ENCODE measurements at places on chromosomes 3 and 15. TPM values are rescaled to one million over a fixed set of nuclear protein-coding genes. Genes with fewer than 3 reads are reported as not detected.

UBAP1L gene
- 4.8 TPM for total RNA-seq

GRCh38 chr15:59260090-59260489 lies 53.4 kb downstream of the LDHAL6B start:
- peaks cover 12% of the 10 kb centered on the region for H3K36me3 ChIP-seq
- no peaks in the 10 kb centered on the region for H3K4me1 ChIP-seq
- no peak overlapping the region for H3K4me3 ChIP-seq
- H3K27me3 ChIP-seq: no peaks in the 10 kb centered on the region

ASB14 gene
- total RNA-seq: not detected

DNA sequence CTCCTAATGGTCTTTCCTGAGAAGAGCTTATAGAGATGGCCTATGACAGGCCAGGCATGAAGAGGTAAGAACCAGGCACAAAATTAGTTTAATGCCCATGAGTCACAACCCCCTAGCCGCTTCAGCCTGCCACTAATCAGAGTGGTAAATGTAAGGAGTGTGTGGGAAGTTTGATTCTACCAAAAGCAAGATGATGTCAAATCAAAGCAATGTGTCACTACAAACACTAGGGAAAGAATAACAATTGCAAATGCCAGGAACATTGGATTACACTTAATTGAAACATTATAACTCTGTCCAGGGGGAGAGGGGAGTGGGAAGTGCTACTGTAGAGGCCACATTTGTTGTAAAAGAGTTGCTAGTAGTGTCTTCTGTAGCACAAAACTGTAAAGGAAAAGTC lies 596.6 kb upstream of the AGTR1 start:
- H3K27ac ChIP-seq: no peak overlapping the region
- no peaks in the 10 kb centered on the region for H3K27me3 ChIP-seq
- no peak overlapping the region for H3K4me3 ChIP-seq
- H3K4me1 ChIP-seq: no peaks in the 10 kb centered on the region

DNA sequence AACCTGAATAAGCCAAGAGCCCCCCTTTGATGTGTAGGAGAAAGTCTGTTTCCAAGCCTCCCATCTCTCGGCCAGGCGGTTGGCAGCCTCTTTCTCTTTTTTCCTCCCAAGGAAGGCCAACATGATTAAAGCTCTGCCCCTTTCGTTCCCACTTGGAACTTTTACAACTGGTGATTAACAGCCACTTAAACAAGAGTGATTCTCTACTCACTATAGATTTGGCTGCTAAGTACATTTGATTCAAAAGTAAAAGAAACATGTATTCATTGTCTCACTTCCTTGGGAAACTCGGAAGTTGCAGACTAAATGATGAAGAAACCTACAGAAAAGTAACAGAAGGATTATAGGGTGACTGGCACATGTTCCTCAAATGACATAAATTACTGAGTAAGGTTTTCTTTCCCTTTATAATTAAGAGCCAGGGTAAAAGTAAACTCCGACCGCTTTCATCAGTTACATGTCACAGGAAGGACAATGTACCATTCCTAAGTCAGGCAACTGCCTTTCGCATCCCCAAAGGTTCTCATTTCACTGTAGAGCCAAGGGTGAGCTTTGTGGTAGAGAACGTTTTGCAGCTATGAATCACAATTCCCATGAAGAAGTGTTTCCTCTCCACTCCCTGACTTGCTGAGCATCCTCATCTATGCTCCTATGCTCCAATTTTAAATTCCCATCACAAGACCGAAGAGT lies 72.7 kb downstream of the MB21D2 start:
- H3K4me1 ChIP-seq: no peaks in the 10 kb centered on the region
- no peaks in the 10 kb centered on the region for H3K27me3 ChIP-seq
- H3K27ac ChIP-seq: no peak overlapping the region
- no peaks in the 10 kb centered on the region for H3K36me3 ChIP-seq
- DNase-seq: no peak

- peak overlapping the region; percentile 45 for H3K4me3 ChIP-seq
- no peaks in the 10 kb centered on the region for H3K27me3 ChIP-seq
- peaks cover 44% of the 10 kb centered on the region for H3K4me1 ChIP-seq
- no peaks in the 10 kb centered on the region for H3K36me3 ChIP-seq
- no peak for DNase-seq
- H3K27ac ChIP-seq: peak overlapping the region; percentile 74
Observed at GRCh38 chr3:195891431-195892104, 16.8 kb downstream of the TNK2 start.

DNA sequence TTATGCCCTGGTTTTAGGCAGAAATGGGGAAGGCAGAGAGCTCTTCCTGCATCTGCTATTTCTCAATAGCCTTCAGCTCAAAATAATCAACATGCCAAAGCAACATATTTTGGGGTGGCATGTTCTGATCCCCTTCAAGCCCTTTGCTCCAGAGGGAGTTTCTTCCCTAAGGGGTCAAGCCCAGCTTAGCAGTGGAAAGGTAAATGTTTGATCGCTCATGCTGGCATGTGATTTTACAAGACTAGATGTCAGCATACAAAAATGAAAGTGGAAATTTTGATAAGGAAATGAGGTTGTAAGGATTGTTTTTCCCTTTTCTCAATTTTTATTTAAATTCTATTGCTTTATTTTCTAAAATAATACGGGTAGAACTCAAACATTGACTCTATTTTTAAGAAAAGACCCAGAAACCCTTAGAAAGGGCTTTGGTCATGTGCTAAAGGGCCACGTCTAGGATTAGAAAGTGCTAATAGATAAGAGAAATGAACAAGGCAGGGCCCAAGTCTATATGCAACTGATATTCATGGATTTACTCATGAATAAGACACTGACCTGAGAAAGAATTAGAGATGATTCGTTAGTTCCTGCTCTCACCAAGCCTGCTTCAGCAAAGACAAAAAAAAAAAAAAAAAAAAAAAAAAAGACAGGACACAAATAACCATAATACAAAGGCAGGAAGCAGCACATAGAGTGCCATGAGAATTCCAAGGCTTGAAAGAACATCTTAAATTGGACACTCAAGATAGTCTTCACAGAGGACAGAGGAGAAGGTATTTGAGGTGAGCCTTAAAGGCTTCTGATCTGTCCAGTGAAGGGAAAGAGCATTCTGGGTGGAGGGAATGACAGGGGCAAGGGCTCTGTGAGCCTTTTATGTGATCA lies 55.0 kb upstream of the NR2E3 start:
- no peak overlapping the region for H3K4me3 ChIP-seq
- peaks cover 3% of the 10 kb centered on the region for H3K4me1 ChIP-seq
- no peak for DNase-seq
- H3K27ac ChIP-seq: no peak overlapping the region

DNA sequence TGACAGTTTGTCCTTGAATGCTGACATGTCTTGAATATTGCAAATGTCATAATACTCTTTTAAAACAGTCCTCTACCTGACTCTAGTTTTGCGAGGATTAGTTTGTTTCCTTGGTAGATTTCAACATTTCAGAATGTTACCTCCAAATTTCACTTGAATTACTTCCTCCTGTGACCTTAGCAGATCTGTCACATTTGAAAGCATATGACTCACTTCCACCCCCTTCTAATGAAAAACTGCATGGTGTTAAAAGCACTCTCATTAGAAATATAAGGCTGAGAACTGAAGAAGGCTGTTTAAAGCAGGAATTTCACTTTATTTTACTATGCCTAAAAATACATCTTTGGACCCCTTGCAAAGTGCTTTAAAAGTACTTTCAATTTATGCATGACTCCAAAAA lies 598.7 kb upstream of the TGFBR2 start:
- no peak overlapping the region for H3K4me3 ChIP-seq
- DNase-seq: no peak
- H3K4me1 ChIP-seq: no peaks in the 10 kb centered on the region
- no peaks in the 10 kb centered on the region for H3K27me3 ChIP-seq

DNA sequence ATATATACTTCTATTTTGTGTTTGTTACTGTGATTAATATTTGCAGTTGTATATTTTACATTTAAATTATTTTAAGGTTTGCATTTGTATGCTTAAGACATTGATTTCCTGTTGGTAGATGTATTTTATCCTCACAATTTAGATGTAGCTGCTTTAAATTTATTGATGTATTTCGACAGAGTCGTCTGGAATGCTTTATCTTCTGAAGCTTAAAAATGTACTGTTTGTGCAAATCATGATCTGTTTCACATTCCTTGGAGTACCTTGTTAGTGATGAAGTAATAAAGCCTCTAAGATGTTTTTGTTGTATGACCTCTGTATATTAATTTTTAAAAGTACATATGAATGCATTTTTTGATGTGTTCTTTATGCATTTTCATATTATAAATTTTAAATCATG lies 1.9 kb downstream of the CHD2 start:
- peak overlapping the region; percentile 96 for H3K27ac ChIP-seq
- DNase-seq: no peak
- H3K4me1 ChIP-seq: peaks cover 39% of the 10 kb centered on the region
- H3K4me3 ChIP-seq: peak overlapping the region; percentile 54

GRCh38 chr15:72312605-72313447 lies 7.1 kb downstream of the CELF6 start:
- no peaks in the 10 kb centered on the region for H3K27me3 ChIP-seq
- no peaks in the 10 kb centered on the region for H3K4me1 ChIP-seq
- H3K4me3 ChIP-seq: no peak overlapping the region
- H3K27ac ChIP-seq: no peak overlapping the region

SLC35G2 gene
- total RNA-seq: 8.2 TPM

DNA sequence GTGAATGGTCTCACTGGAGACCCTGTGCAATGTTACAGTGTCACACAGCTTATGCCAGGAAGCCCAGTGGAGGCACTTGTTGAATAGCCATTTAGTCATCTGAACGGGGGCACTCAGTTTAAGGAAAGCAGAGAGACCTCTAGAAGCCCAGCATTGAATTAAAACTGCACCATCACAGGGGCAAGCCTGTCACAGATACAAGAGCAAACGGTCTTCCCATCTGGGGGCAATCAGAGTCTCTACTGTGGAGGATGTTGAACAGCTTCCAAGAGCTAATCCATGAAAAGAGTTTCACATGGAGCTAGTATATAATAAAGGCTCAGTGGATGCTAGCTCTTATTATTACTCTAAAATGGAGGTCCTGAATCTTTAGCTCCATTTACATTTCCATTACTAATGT lies 553.7 kb upstream of the ARRDC4 start:
- no peaks in the 10 kb centered on the region for H3K27me3 ChIP-seq
- no peaks in the 10 kb centered on the region for H3K4me1 ChIP-seq
- H3K4me3 ChIP-seq: no peak overlapping the region
- H3K36me3 ChIP-seq: no peaks in the 10 kb centered on the region
- no peak for DNase-seq

- no peak for DNase-seq
- no peaks in the 10 kb centered on the region for H3K36me3 ChIP-seq
- H3K4me1 ChIP-seq: peaks cover 50% of the 10 kb centered on the region
- H3K27ac ChIP-seq: peak overlapping the region; percentile 97
- peak overlapping the region; percentile 89 for H3K4me3 ChIP-seq
Observed at GRCh38 chr3:108090049-108090700, 656 bp downstream of the CD47 start.

Measured in upper lobe of left lung (tissue), 6 donors.